ENCODE measurements at places on chromosomes 12 and 14.

DNA sequence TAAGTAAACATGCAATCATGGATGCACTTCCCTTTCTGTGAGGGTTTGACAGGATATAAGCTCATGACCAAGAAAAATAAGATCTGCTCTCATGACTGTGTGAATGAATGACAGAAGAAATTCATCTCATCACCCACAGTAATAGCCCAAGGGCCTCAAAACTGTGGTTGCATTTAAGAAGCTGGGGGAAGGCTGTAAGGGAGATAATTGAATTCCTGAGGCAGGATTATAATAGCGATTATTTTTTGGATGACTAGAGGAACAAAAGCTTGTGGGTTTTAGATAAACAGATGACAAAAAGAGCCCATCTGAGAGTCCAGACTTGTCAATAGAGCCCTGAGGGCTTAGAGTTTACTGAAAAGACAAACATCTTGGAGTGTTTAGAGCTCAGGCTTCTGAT lies 161.2 kb downstream of the NTF3 start:
- DNase-seq: no peak

- DNase-seq: no peak
Measured at GRCh38 chr14:55724736-55725135, 144.7 kb downstream of the KTN1 start.

GRCh38 chr12:49888461-49889151 lies 15.1 kb downstream of the FAIM2 start:
- DNase-seq: no peak

- no peak for DNase-seq
Measured at GRCh38 chr12:75666939-75667334, 155.5 kb upstream of the KRR1 start.

- no peak for DNase-seq
Measured at GRCh38 chr14:67526676-67527459, 6.2 kb upstream of the PLEKHH1 start.
